ENCODE measurements at places on chromosomes 4 and X. TPM values are rescaled to one million over a fixed set of nuclear protein-coding genes. Genes with fewer than 3 reads are reported as not detected.

GAGE12E gene
- polyA plus RNA-seq, result not detected

ZDHHC15 gene
- polyA plus RNA-seq, result 0.36 TPM

ATP1B4 gene
- not detected for polyA plus RNA-seq

STPG2 gene
- not detected for polyA plus RNA-seq

TLR6 gene
- polyA plus RNA-seq, result 0.14 TPM

MAGEC1 gene
- not detected for polyA plus RNA-seq

DCAF4L1 gene
- under 0.01 TPM for polyA plus RNA-seq

FAM9B gene
- polyA plus RNA-seq, result not detected

SSX2B gene
- polyA plus RNA-seq, result not detected

SMIM31 gene
- not detected for polyA plus RNA-seq

CAPN6 gene
- polyA plus RNA-seq, result 0.24 TPM

UNC5C gene
- polyA plus RNA-seq, result 2.6 TPM

CXorf49B gene
- polyA plus RNA-seq, result not detected

DGKK gene
- polyA plus RNA-seq, result not detected

MGAT4D gene
- polyA plus RNA-seq, result not detected

CXCL3 gene
- 0.86 TPM for polyA plus RNA-seq

NPY1R gene
- 2.1 TPM for polyA plus RNA-seq

CXCL10 gene
- polyA plus RNA-seq, result 0.51 TPM

RBMXL3 gene
- polyA plus RNA-seq, result not detected

CFP gene
- polyA plus RNA-seq, result 17.1 TPM

ADGRL3 gene
- polyA plus RNA-seq, result 0.65 TPM

NONO gene
- polyA plus RNA-seq, result 143 TPM

PRDM5 gene
- 2.0 TPM for polyA plus RNA-seq

SSX4B gene
- not detected for polyA plus RNA-seq

SSX2 gene
- polyA plus RNA-seq, result not detected

RXFP1 gene
- 0.07 TPM for polyA plus RNA-seq

PTPN13 gene
- polyA plus RNA-seq, result 5.8 TPM

TMEM131L gene
- 17.5 TPM for polyA plus RNA-seq

ATP11C gene
- 13.0 TPM for polyA plus RNA-seq

FAM47A gene
- polyA plus RNA-seq, result not detected

SPANXD gene
- not detected for polyA plus RNA-seq

CFAP47 gene
- polyA plus RNA-seq, result 0.01 TPM

PRSS12 gene
- polyA plus RNA-seq, result 6.0 TPM

ATP2B3 gene
- not detected for polyA plus RNA-seq

ANKRD50 gene
- 4.1 TPM for polyA plus RNA-seq

OPRPN gene
- not detected for polyA plus RNA-seq

STK32B gene
- 0.41 TPM for polyA plus RNA-seq

ODAPH gene
- not detected for polyA plus RNA-seq

YIPF7 gene
- not detected for polyA plus RNA-seq

MAGEA8 gene
- polyA plus RNA-seq, result not detected

SPANXA2 gene
- polyA plus RNA-seq, result not detected

NSUN7 gene
- 0.64 TPM for polyA plus RNA-seq

VSIG4 gene
- polyA plus RNA-seq, result 137 TPM

ARMCX6 gene
- polyA plus RNA-seq, result 34.4 TPM

PDLIM3 gene
- polyA plus RNA-seq, result 45.1 TPM

DRD5 gene
- polyA plus RNA-seq, result 0.03 TPM

COL4A6 gene
- 0.46 TPM for polyA plus RNA-seq

SEC24B gene
- polyA plus RNA-seq, result 13.5 TPM

TECRL gene
- polyA plus RNA-seq, result not detected

CFAP99 gene
- 0.86 TPM for polyA plus RNA-seq

CENPVL1 gene
- not detected for polyA plus RNA-seq

REPS2 gene
- 9.1 TPM for polyA plus RNA-seq

EDA gene
- polyA plus RNA-seq, result 2.6 TPM

L1CAM gene
- 1.3 TPM for polyA plus RNA-seq

MAP7D2 gene
- 1.2 TPM for polyA plus RNA-seq

HHIP gene
- 3.8 TPM for polyA plus RNA-seq

Measured in adipose tissue (tissue), 3 donors.